ENCODE measurements at places on chromosomes 2 and 18. TPM values are rescaled to one million over a fixed set of nuclear protein-coding genes. Genes with fewer than 3 reads are reported as not detected.

DNA sequence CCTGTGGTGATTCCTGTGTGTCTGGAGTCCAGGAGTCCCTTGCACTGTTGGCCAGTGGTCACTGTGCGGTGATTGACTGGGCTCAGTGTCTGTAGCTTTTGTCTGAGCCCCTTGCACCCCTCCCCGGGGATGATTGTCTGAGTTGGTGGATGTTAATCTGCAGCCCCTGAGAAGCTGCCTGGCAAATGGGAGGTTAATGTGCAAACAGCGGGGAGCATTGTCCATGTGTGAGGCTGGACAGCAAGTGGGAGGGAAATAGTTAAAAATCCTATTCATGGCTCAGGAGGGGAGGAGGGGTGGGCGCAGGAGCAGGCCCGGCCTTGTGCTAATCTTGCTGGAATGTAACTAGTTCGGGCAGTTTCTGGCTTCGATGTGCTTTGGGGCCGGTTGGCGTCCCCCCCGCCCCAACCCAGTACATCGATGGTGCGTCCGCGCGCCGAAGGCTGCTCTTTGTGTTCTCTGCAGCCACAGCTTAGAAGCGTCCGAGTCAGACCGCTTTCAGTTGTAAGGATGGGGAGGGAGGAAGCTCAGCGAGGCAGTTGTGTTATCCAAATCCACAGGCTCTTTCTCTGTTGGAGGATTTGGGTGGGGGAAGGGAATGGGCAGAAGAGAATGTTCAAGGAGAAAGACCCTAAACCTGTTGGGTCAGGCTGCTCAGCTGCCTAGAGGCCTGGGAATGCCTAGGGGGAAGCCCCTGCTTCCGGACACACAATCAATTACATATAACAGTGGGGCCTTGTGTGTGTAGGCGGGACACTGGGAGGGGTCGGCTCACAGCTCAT, 71.8 kb downstream of the TGOLN2 start:
- no peak overlapping the region for H3K27ac ChIP-seq
- no peaks in the 10 kb centered on the region for H3K4me1 ChIP-seq
- no peak overlapping the region for H3K4me3 ChIP-seq
- H3K36me3 ChIP-seq, result no peaks in the 10 kb centered on the region
- H3K27me3 ChIP-seq, result no peaks in the 10 kb centered on the region

DNA sequence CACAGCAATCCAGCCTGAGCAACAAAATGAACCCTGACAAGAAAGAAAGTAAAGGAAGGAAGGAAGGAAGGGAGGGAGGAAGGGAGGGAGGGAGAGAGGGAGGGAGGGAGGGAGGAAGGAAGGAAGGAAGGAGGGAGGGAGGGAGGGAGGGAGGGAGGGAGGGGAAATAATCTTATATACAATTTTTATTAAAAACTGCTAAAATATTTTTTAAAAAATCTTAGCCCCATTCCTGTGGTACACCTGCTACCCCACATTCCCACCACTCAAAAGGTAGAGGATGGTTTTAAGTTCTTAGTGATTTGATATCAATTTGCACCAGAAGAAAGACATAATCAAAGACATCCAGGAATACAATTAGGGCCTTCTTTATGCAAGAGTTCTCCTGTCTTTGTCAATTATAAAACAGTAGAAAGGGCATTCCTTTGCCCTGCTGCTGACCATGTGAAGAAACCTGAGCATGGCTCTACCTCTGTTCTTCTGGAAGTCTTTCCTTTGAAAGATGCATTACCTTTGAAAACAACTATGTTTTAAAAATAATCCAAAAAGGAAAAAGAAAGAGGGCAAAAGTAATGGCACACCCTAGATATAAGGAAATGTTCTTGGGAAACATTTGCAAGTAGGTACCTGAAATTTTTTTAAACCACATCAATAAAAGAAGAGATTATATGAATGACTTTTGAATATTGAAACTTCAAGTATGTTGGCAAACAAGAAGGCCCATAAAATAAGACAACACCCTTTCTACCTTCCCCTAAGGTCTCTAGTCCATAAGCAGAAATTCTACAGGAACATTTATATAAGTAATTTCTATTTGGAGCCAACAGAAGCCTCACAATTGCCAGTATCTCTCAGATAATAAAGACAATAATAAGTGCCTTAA, 33.7 kb upstream of the ACVR2A start:
- H3K36me3 ChIP-seq, result no peaks in the 10 kb centered on the region
- DNase-seq, result no peak
- H3K27me3 ChIP-seq, result peaks cover 4% of the 10 kb centered on the region
- no peak overlapping the region for H3K4me3 ChIP-seq
- H3K4me1 ChIP-seq, result no peaks in the 10 kb centered on the region
- H3K27ac ChIP-seq, result no peak overlapping the region

DNA sequence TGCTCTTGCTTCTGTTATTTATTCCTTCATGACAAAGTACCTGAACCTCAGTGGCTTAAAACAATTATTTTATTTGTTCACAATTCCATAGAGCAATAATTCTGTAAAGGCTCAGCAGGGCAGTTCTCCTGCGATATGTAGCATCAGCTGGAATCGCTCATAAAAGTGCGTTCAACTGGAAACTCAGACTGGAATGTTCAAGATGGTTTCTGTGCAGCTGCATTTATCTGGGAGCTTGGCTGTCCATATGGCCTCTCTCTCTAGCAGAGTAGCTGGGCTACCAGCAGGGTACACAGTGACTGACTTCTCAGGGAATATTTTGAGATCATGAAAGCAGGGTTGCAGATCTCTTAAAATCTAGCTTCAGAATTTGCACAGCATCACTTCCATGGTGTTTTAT, 13.5 kb downstream of the CCDC121 start:
- no peak overlapping the region for H3K27ac ChIP-seq
- H3K4me3 ChIP-seq, result no peak overlapping the region
- H3K36me3 ChIP-seq, result peaks cover 20% of the 10 kb centered on the region
- H3K27me3 ChIP-seq, result no peaks in the 10 kb centered on the region

- H3K27ac ChIP-seq, result no peak overlapping the region
- H3K27me3 ChIP-seq, result no peaks in the 10 kb centered on the region
- no peak for DNase-seq
- no peaks in the 10 kb centered on the region for H3K4me1 ChIP-seq
- H3K36me3 ChIP-seq, result no peaks in the 10 kb centered on the region
These were observed 1087.9 kb downstream of the CBLN2 start for GRCh38 chr18:71456206-71456605.

DNA sequence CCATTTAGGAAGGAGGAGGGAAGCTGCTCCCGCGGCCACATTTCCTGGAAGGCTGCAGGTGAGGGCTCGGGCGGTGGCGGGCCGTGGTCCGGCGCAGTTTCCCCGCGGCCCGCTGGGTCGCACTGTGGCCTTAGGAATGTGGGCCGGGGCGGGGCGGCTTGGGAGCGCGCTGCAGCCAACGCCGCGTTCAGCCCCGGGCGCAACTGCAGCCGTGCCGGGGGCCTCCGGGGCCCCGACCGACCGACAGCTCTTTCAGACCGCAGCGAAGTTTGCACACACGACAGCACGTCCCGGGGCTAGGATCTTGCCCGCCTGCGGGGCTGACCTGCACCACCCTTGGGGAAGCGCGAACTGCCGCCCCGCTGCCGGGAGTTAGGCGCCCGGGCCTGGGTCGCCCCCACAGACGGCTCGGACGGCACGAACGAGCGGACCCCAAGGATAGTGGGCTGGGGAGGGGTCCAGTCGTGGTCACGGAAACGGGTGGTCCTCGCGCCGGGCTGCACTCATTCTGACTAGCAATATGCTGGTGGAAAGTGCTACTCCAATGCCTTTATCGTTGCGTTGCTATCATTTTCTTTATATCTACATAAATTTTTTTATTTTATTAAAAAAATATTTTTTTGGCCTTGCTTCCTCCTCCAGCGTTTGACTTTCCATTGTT, 69.9 kb upstream of the DLX2 start:
- H3K36me3 ChIP-seq, result no peaks in the 10 kb centered on the region
- DNase-seq, result peak; percentile 74
- H3K27ac ChIP-seq, result peak overlapping the region; percentile 49
- no peaks in the 10 kb centered on the region for H3K27me3 ChIP-seq

DNA sequence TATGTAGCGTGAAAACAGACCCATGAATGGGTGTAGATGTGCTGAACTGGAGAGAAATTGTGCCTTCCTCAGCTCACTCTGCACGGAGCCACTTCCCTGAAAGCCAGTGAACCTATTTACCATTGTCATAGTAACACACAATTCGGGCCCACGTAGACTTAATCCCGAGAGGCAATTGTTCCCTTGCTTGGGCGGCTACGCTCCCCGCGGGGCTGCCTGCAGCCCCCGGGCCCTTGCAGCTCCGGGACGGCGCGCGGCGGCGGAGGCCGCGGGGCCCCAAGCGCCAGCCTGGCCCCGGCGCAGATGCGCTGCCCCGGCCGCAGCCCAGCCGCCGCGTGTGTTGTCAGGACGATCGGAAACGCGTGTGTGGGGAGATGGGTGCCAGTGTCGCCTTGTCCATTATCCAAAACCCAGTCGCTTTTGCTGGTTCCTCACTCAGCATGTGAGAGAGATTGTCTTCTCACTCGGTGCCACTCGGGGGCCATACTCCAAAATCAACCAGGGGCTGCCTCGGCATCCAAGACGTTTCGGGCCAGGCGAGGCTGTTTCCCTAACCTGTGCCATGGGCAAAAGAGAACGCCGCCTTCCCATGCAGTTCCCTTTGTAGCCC, 17.9 kb upstream of the LRRTM1 start:
- DNase-seq, result no peak
- no peak overlapping the region for H3K4me3 ChIP-seq
- H3K27me3 ChIP-seq, result no peaks in the 10 kb centered on the region
- no peaks in the 10 kb centered on the region for H3K36me3 ChIP-seq

GRCh38 chr2:239391286-239392071, 9.3 kb downstream of the HDAC4 start:
- H3K27ac ChIP-seq, result no peak overlapping the region
- no peaks in the 10 kb centered on the region for H3K4me1 ChIP-seq
- no peak overlapping the region for H3K4me3 ChIP-seq
- no peak for DNase-seq
- no peaks in the 10 kb centered on the region for H3K27me3 ChIP-seq

GRCh38 chr18:44853430-44853829, 172.7 kb downstream of the SETBP1 start:
- H3K4me3 ChIP-seq, result no peak overlapping the region
- H3K27ac ChIP-seq, result no peak overlapping the region
- H3K27me3 ChIP-seq, result no peaks in the 10 kb centered on the region
- H3K36me3 ChIP-seq, result no peaks in the 10 kb centered on the region
- H3K4me1 ChIP-seq, result no peaks in the 10 kb centered on the region

- DNase-seq, result no peak
- H3K36me3 ChIP-seq, result no peaks in the 10 kb centered on the region
- no peaks in the 10 kb centered on the region for H3K27me3 ChIP-seq
- H3K4me1 ChIP-seq, result peaks cover 27% of the 10 kb centered on the region
- peak overlapping the region; percentile 95 for H3K4me3 ChIP-seq
These were observed 427 bp downstream of the RBKS start for GRCh38 chr2:27889774-27890145.

- no peaks in the 10 kb centered on the region for H3K27me3 ChIP-seq
- no peak overlapping the region for H3K27ac ChIP-seq
- H3K4me1 ChIP-seq, result peaks cover 3% of the 10 kb centered on the region
- DNase-seq, result no peak
- H3K36me3 ChIP-seq, result peaks cover 6% of the 10 kb centered on the region
- H3K4me3 ChIP-seq, result no peak overlapping the region
These were observed 8.8 kb downstream of the PPM1G start for GRCh38 chr2:27400348-27401135.

GRCh38 chr2:215189393-215189792, 51.0 kb upstream of the ABCA12 start:
- H3K27me3 ChIP-seq, result no peaks in the 10 kb centered on the region
- no peak overlapping the region for H3K4me3 ChIP-seq
- no peak overlapping the region for H3K27ac ChIP-seq
- H3K4me1 ChIP-seq, result no peaks in the 10 kb centered on the region
- H3K36me3 ChIP-seq, result no peaks in the 10 kb centered on the region

DNA sequence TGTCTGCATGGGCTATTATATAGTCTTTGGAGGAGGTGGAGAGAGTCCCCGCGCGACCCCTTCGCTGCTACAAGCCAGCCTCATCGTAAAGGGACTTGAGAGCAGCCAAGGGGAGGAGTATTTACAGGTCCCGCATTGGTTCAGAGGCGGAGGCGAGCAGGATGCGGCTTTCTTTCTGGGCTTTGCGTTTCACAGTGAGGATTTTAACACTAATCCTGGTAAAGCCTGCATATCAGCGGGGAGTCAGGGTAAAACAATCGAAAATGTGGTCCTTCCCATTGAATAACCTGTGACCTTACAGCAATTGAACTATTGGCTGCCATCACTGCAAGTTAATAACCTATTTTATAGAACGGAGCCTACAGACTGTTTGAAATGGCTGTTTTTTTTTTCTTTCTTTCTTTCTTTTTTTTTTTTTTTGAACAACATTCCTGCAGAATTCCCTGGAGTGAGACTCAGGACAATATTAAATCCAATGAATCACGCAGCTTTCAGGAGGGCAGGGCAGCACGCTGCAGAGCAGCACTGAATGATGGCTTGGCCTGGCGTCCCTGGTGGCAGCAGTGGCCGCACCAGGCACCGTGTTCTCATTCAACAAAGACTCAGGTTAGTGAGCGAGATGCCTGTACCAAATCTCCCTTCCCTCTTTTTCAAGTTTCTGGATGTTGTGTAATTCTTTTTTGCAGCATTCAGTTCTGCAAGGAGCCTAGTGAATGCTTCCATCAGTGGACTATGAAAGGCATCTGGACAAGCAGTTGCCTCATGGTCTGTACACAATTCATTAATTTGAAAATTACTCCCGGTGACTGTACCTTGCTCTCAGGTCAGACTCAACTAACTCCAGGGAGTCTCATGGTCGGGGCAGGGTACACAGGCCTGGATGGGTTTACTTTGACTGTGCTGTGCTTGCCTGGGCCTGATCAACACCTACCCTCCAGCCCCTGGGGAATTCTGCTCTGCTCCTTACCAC, 19.8 kb downstream of the SMIM21 start:
- no peak for DNase-seq
- no peak overlapping the region for H3K4me3 ChIP-seq
- H3K36me3 ChIP-seq, result no peaks in the 10 kb centered on the region

- no peaks in the 10 kb centered on the region for H3K27me3 ChIP-seq
- H3K36me3 ChIP-seq, result peaks cover 3% of the 10 kb centered on the region
- no peak overlapping the region for H3K4me3 ChIP-seq
- no peaks in the 10 kb centered on the region for H3K4me1 ChIP-seq
- no peak for DNase-seq
These were observed 39.4 kb downstream of the MYOM1 start for GRCh38 chr18:3180325-3180724.

DNA sequence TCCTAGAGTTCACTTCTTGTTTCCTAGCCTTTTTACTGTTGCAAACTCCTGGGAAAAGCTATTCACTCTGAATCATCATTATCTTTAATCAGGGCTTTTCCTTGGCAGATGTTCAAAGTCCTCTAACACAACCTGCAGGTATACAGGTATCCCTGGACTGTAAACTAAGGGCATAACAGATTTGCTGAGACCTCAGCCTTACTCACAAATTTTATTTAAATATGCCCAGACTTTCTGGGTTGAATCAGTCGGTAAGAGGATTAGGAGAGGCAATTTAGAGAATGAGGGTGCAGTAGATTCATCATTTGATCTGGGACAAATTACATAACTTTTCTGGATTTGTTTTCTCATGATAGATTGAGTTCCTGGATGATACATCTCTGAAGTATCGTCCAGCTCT, 217.8 kb upstream of the STON1 start:
- no peaks in the 10 kb centered on the region for H3K27me3 ChIP-seq
- no peak overlapping the region for H3K4me3 ChIP-seq
- H3K4me1 ChIP-seq, result peaks cover 12% of the 10 kb centered on the region
- peaks cover 8% of the 10 kb centered on the region for H3K36me3 ChIP-seq
- DNase-seq, result no peak
- peak overlapping the region; percentile 14 for H3K27ac ChIP-seq

The CYP26B1 gene
- total RNA-seq, result not detected

The SIX2 gene
- not detected for total RNA-seq

The BMP10 gene
- total RNA-seq, result not detected

The ZNF24 gene
- total RNA-seq, result 57.3 TPM

The TUBA3E gene
- total RNA-seq, result not detected

Measured in naive thymus-derived CD4-positive, alpha-beta T cell (primary cell).